ENCODE measurements at places on chromosomes 11 and 22.
A peak's percentile ranks its signal among the peaks of the same experiment; 100 is the strongest.

- DNase-seq: peak; percentile 97
These were observed 522 bp upstream of the UCP2 start for GRCh38 chr11:73982990-73983740.

- no peak for DNase-seq
These were observed 11.9 kb downstream of the SCARF2 start for GRCh38 chr22:20425566-20426258.

- no peak for DNase-seq
These were observed 4.4 kb downstream of the ASCL2 start for GRCh38 chr11:2265854-2266585.

DNA sequence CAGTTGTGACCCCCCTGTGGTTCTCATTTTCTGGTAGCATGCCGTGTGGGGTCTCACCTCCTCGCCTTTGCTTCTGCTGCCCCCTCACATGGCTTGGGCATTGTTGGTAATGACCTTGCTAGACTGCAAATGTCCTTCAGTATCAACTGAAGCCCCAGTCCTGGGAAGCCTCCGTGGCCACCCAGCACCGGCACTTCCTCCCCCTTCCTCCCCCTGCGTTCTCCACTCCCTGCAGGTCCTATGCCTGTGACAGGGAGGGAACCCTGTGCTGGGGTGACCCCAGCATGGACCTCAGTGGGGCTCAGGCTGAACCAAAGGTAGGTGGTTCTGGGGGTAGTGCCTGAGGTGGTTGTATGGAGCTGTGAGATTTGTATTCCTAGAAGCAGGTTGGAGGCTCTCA is 5.9 kb downstream of the ST3GAL4 start:
- no peak for DNase-seq

DNA sequence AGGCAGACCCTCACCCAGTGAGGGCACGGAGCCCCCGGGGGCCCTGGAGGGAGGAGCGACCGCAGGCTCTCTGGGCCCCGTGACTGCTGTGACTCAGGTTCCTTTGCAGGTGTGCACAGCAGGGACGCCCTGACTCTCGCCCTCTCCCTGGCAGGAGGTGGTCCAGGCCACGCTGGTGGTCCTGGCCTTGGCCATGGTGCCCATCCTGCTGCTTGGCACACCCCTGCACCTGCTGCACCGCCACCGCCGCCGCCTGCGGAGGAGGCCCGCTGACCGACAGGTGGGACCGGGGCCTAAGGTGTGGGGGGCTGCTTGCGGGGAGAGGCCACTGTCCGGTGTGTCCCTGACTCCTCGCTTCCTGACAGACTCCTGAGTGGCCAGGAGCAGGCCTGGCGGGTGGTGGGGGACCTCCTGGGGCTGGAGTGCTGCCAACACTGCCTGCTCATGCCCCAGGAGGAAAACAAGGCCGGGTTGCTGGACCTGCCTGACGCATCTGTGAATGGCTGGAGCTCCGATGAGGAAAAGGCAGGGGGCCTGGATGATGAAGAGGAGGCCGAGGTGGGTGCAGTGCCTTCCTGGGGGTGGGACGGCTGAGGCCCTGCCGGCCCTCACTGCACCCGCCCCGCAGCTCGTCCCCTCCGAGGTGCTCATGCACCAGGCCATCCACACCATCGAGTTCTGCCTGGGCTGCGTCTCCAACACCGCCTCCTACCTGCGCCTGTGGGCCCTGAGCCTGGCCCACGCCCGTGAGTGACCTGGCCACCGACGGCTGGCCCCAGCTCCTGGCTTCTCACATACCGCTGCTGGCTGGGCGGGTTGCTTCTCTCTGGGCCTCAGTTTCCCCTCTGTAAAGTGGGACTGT is 10.9 kb downstream of the TCIRG1 start:
- DNase-seq: no peak

DNA sequence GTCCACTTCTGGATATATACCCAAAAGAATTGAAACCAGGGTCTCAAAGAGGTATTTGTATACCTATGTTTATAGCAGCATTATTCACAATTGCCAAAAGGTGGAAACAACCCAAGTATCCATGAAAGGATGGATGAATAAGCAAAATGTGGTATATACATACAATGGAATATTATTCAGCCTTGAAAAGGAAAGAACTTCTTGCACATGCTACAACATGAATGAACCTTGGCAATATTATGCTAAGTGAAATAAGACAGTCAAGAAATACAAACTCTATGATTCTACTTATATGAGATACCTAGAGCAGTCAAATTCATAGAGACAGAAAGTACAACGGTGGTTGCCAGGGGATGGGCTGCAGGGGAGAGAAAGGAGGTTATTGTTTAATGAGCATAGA is 21.6 kb upstream of the PAK1 start:
- DNase-seq: no peak

DNA sequence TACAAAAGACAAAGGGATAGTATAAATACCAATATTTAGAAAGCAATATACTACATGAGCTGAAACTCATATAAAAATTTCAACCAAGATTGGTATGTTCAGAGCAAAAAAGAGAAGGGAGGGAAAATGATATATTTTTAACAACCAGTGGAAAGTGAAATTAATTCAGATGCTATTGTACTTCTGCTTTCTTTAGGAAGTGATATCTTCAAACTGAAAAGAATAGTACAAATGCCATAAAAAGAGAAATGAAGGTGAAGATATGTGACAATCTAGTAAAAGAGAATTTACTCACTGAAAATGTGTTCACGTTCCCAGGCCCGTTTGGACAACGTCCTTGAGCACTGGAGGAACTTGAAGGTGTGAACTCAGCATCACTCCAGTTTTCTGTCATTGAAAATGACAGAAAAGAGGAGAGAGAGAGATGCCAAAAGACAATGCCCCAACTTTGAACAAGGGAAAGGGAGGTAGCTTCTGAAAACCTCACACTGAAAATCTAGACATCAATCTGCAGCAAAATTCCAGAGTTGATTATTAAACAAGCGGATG is 47.5 kb downstream of the SC5D start:
- DNase-seq: no peak

DNA sequence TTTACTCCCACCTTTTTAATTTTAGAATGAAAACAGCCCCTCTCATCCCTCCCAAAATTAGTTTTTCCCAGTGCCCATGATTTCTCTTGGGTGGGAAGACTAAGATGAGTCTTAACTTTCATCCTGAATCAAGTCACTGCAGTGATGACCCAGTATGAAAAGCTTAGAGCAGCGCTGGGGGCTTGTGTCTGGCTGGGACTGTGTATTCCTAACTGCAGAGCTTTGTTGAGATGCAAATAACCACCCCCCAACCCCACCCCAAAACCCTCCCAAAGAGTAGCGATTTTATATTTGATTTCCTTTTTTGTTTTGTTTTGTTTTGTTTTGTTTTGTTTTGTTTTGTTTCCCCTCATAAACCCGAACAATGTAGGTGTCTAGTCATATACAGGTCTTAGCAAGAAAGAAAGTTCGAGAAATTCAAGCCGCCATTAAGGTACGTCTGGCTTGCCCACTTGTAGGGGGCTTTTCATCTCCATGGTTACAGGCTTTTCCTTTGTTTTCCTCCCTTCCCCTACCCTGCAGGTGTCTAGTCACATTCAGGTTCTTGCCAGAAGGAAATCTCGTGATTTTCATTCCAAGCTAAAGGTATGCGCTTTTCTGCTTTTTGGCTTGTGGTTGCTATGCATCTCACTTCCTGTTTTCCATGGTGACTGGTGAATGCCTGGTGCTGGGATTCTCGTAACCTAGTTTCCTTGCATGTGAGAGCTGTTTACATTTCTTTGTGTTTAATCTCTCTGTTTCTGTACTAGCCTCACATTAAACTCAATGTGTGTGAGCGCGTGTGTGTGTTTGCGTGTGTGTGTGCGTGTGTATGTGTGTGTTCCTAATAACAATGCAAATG is 144.6 kb upstream of the RASSF10 start:
- peak; percentile 71 for DNase-seq

- DNase-seq: no peak
These were observed 82.6 kb downstream of the MN1 start for GRCh38 chr22:27719036-27719347.

- no peak for DNase-seq
These were observed 8.0 kb downstream of the SYT12 start for GRCh38 chr11:67030976-67031375.

GRCh38 chr11:77503006-77503405 is 29.1 kb upstream of the PAK1 start:
- DNase-seq: peak; percentile 67

- DNase-seq: no peak
These were observed 7.3 kb downstream of the RGL4 start for GRCh38 chr22:23698094-23698493.

DNA sequence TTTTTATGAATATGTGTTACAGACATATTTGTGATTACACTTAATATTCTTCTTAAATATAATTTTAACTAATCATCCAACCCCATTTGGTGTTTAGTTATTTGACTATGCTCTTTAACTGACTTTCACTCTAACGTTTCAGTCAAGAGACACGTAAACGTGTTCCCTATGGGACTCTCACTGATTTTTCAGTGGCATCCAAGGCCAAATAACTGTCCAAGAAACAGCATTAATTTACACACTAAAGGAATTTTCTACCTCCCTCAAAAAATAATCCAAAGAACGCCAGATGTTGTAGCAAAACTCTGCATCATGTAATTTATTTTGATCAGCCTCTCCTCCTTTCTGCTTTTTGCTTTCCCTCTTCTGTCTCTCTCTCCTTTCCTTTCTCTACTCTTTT is 44.0 kb upstream of the NOX4 start:
- DNase-seq: no peak
